ENCODE measurements at places on chromosomes 7 and 10. TPM values are rescaled to one million over a fixed set of nuclear protein-coding genes. Genes with fewer than 3 reads are reported as not detected.

Gene HOXA1
- 1.0 TPM for total RNA-seq

Gene CROT
- total RNA-seq, result 7.2 TPM

Gene EPHB6
- total RNA-seq, result 0.79 TPM

Gene RAB19
- 0.33 TPM for total RNA-seq

Gene DENND11
- total RNA-seq, result 38.3 TPM

Measured in pulmonary artery endothelial cell (primary cell).